Myocyte (in vitro differentiated cells): ENCODE measurements at places on chromosomes 3 and 15. TPM values are rescaled to one million over a fixed set of nuclear protein-coding genes. Genes with fewer than 3 reads are reported as not detected.

Gene RETNLB
- not detected in 2 replicates for total RNA-seq

Gene CX3CR1
- not detected in 2 replicates for total RNA-seq

Gene STRIT1
- 0.48 TPM in 1 of 2 replicates, not detected in the other for total RNA-seq

Gene LRRC34
- total RNA-seq: 1.3 and 1.8 TPM in 2 replicates

Gene TUSC7
- not detected in 2 replicates for total RNA-seq
